Transverse colon (tissue), 4 donors: ENCODE measurements at places on chromosomes 4 and X.

DNA sequence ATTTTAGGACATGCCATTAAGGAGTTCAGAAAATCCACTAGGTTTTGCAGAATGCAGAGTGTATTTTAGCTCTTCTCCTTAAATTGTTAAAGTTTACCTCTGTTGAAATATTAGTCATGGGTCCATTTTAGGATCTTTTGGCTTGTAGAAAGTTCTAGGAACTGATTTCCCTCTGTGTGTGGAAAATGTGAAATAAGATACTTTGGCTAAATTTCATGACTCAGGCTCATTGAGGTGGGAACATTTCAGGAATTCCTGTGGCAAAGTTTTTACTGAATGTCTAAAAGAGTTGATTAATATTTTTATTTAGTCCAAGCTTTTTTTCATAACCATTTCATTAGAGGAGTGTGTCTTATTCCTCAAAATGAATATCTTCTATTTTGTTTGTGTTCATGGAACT is 7.0 kb downstream of the FHIP1A start:
- no peak overlapping the region for H3K27ac ChIP-seq
- no peak overlapping the region for H3K4me3 ChIP-seq
- H3K4me1 ChIP-seq: no peaks in the 10 kb centered on the region
- DNase-seq: no peak

DNA sequence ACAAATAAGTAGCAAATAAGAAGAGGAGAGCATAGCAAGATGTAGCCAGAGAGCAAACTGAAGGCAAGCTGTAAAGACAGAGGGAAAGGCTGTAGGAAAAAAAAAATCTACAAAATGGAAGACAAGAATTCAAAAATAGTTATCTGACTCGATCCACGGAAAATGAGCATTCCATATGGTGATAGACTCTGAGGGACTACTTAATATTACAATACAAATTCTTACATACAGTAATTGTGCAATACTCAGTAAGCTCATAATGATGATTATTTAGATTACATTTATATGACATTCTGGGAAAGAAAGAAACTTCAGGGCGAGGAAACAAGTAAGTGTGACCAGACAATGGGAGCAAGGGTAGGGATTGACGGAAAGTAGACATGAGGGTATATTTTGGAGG is 102.6 kb downstream of the UNC5C start:
- no peaks in the 10 kb centered on the region for H3K27me3 ChIP-seq
- no peak overlapping the region for H3K27ac ChIP-seq
- no peaks in the 10 kb centered on the region for H3K4me1 ChIP-seq
- no peak for DNase-seq

GRCh38 chr4:89337681-89338080 is 30.1 kb upstream of the GPRIN3 start:
- no peak for DNase-seq
- no peaks in the 10 kb centered on the region for H3K36me3 ChIP-seq
- H3K4me3 ChIP-seq: no peak overlapping the region
- H3K27ac ChIP-seq: no peak overlapping the region
- no peaks in the 10 kb centered on the region for H3K27me3 ChIP-seq
- peaks cover 7% of the 10 kb centered on the region for H3K4me1 ChIP-seq

- no peaks in the 10 kb centered on the region for H3K27me3 ChIP-seq
- peaks cover 5% of the 10 kb centered on the region for H3K4me1 ChIP-seq
- peak within 1 kb of the TSS; percentile 66 for H3K4me3 ChIP-seq
- H3K36me3 ChIP-seq: no peaks in the 10 kb centered on the region
These were observed at the start of gene C4orf36 for GRCh38 chr4:86891762-86892635. Gene C4orf36 (minus strand): TSS chr4:86892422. CDS start chr4:86891520, 902 bp downstream.

GRCh38 chr4:77187322-77187721 is 30.3 kb downstream of the CCNG2 start:
- H3K27ac ChIP-seq: no peak overlapping the region
- no peaks in the 10 kb centered on the region for H3K36me3 ChIP-seq
- H3K4me1 ChIP-seq: peaks cover 3% of the 10 kb centered on the region
- no peak for DNase-seq
- no peak overlapping the region for H3K4me3 ChIP-seq
- no peaks in the 10 kb centered on the region for H3K27me3 ChIP-seq

GRCh38 chrX:132023896-132024386 is 839 bp downstream of the STK26 start:
- H3K36me3 ChIP-seq: no peaks in the 10 kb centered on the region
- peak overlapping the region; percentile 85 for H3K27ac ChIP-seq
- H3K27me3 ChIP-seq: no peaks in the 10 kb centered on the region

DNA sequence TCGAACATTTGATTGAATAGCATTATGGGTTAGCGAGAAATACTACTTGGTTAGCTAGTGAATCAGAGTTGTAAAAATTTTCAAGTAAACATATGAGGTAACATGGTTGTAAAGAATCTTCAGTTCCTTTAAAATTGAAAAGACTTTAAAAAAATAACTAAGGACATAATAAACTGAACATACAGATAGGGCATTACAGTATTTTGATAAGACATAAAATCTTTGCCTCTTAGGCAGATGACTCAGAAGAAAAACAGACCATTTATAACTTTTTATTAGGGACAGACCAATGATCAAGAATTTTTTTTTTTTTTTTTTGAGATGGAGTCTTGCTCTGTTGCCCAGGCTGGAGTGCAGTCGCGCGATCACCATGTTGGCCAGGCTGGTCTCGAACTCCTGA is 43.1 kb downstream of the PNMA5 start:
- no peaks in the 10 kb centered on the region for H3K4me1 ChIP-seq
- no peak overlapping the region for H3K27ac ChIP-seq
- DNase-seq: no peak
- H3K27me3 ChIP-seq: no peaks in the 10 kb centered on the region

DNA sequence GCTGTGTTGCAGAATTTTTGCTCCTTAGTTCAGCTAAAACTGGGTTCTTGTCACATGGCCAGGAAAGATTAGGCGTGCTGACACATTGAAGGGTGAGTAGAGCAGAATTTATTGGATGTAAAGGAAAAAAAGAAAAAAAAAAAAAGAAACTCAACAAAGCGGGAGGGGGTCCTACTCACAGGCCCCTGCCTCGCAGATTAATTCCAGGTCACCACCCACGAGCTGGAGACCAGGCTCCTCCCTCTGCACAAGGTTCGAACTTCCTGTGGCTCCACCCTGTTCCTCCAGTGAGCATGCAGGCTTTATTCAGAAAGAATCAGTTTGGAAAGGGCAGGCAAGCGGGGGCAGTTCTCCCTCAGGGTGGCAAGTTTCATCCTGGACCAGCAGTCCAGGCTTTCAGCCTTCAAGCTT is 17.1 kb downstream of the MGST2 start:
- no peaks in the 10 kb centered on the region for H3K36me3 ChIP-seq
- H3K4me3 ChIP-seq: no peak overlapping the region
- H3K27me3 ChIP-seq: no peaks in the 10 kb centered on the region
